ENCODE measurements at places on chromosomes 3 and 15.

DNA sequence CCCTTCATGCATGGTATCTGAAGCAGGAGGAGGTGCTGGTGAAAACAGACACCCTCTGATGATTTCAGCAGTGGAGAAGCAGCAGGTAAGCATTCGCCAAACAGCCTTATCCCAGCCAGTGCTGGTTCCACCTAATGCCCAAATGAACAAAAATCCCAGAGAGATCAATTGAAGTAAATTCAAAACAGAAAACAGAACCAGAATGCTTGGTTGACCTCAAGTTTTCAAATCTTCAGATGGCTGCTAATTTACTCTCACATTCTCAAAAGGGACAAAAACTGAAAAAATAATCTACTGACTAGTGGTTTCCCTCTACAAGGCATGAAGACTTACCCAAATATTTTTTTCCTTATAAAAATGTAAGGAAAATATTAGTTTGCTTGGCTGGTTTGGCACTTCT is 87.0 kb upstream of the MYO5C start:
- no peak for DNase-seq

DNA sequence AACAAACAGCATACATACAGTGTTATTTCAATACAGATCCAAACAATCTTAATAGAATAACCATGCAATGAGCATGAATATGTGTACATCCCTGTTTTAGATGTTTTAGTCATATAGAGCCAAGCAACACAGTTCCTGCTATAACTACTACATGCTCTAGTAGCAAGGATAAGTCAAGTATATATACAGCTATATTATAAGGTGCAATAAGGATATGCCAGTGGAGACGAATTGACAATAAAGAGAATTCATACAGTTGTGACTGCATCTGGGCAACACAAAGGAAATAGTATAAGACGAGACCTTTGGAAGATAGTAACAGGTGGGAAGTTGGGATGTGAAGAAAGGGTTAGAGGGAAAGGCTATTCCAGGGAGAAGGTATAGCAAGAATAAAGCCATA is 103.4 kb downstream of the TPRG1 start:
- DNase-seq = no peak

DNA sequence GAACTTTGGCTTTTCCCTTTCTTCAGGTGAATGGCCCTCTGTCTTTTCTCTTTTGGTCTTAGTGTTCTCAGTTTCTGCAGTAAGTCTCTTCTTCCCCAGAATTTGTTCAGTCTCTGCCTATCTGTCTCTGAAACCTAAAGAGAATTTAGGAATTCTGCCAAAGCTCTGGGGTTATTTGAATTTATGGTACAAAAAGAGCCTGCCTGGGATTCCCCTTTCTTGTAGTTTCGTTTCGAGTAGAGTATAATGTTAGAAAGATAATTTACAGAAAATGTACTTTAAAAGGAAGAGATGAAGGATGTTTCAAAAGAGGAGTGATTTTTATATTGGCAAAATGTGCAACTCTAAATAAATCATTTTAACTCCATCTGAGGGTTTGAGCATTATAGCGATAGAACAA is 247.4 kb upstream of the SATB1 start:
- DNase-seq = no peak

GRCh38 chr15:90078965-90079364 is 23.3 kb downstream of the IDH2 start:
- DNase-seq = peak; percentile 64

DNA sequence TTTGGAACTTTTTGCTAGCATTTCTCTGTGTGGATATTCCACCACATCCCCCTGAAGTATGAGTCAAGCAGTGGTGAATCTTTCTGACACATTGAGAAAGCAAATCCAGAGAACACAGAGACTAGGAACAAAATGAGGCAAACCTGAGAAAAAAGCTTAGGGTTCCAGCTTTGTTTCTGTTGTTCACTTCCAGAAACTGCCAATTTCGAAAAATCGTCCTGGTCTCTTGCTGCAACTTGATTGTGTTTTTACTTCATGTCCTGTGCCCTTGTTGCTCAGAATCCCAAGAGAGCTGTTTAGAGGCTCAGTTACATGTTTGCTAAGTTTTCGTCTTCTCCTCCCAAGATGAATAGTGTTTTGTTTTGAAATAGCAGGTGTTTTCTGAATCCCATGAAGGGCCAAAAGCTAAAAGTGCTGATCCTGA is 13.7 kb downstream of the MAP2K1 start:
- DNase-seq = peak; percentile 37

DNA sequence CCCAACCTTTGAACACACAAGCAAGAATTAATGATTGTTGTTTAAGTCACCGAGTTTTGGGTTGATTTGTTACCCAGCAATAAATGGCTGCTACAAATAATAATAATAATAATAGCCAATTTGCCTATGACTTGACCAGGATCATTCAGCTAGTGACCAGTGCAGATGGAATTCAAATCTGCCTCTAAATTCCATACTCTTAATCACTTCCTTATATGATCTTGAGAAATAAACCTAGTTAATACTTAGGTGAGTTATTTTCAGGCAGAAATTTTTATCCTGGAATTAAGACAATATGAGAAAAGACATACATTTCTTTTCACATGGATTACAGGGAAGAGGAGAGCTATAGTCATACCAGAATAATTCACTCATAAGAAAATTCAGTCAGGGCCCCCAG is 116.0 kb upstream of the GALNT15 start:
- DNase-seq = peak; percentile 63

DNA sequence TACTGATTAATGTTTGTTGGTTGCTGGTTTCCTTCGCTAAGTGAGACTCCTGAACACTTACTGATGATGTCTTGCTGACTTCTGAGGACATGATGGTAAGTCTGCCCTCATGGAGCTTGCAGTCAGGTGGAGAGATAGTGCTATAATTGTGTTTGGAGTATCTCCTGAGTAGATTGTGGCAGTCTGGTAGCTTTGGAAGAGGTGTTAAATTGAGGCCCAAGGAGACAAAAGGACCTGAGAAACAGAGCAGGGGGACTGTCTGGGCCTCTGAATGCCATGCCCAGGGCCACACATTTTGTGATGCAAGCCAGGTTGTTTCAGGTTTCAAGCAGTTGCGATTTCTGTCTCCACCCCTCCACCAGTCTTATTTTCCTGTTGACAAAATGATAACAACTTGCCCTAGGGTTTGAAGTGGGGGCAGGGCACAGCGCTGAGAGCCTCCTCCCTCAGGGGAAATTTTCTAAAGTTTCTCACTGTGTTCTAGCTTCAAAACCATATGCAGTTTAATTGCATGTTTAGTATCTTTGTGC is 16.7 kb downstream of the SMAD3 start:
- no peak for DNase-seq

GRCh38 chr3:180698760-180699270 is 19.5 kb upstream of the CCDC39 start:
- no peak for DNase-seq

DNA sequence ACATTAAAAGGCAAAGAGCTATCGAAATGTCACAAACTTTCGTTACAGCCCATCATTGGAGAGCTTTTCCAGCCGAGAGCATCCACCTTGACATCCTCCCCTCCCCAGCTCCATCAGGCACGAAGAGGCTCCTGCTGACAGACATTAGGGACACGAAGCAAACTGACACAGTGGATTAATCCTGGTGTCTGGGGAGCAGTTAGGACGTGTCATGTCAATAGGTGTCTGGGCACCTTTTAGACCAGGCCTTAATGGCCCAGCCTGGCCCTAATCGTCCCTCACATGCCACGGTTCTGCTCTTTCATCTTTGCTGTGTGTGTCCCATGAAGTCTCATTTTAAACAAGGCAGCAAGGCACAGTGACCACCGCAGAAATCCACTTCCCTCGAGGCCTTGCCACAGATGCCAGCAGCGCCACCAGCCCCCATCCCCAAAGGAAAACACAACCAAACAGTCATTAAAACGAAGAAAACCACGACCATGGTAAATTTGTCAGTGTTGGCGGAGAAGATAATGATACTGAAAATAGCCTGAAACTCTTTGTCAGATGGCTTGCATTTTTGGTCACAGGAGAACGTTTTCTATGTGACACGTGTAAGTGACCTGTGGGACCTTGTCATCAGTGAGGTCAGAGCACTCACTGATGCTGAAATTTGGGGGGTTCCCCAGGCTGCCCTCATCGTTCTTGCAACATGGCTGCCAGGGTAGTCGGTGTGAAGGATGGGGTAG is 16.3 kb upstream of the PCSK6 start:
- no peak for DNase-seq

- DNase-seq = no peak
These were observed 65.7 kb downstream of the RAD54L2 start for GRCh38 chr3:51604212-51604611.

DNA sequence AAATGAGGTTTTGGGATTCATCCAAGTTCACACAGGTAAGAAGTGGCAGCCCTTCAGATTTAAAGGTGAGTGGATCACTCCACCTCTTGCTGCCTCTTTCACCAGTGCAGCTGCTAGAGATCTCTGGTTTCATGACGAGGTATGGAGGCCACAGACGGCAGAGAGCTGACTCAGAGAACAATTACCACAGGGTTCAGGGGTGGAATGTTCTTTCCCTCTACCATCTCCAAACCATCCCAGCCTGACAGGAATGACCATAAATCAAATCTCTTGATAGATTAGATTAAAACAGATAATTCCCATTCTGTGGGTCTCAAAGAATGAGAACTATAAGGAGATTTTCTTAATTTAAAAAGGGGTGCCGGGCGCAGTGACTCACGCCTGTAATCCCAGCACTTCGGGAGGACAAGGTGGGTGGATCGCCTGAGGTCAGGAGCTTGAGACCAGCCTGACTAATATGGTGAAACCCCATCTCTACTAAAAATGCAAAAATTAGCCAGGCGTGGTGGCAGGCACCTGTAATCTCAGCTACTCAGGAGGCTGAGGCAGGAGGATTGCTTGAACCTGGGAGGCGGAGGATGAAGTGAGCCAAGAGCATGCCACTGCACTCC is 174.2 kb upstream of the ATP11B start:
- DNase-seq = peak; percentile 46

GRCh38 chr15:25057574-25057973 is 102.8 kb downstream of the SNRPN start:
- no peak for DNase-seq

GRCh38 chr3:133943639-133944141 is 48.0 kb upstream of the RAB6B start:
- peak; percentile 98 for DNase-seq

- no peak for DNase-seq
These were observed 96.6 kb upstream of the LIMD1 start for GRCh38 chr3:45497963-45498362.

GRCh38 chr3:196274585-196274984 is 12.9 kb downstream of the PCYT1A start:
- peak; percentile 53 for DNase-seq

- no peak for DNase-seq
These were observed 19.9 kb upstream of the LPP start for GRCh38 chr3:188134079-188134478.

DNA sequence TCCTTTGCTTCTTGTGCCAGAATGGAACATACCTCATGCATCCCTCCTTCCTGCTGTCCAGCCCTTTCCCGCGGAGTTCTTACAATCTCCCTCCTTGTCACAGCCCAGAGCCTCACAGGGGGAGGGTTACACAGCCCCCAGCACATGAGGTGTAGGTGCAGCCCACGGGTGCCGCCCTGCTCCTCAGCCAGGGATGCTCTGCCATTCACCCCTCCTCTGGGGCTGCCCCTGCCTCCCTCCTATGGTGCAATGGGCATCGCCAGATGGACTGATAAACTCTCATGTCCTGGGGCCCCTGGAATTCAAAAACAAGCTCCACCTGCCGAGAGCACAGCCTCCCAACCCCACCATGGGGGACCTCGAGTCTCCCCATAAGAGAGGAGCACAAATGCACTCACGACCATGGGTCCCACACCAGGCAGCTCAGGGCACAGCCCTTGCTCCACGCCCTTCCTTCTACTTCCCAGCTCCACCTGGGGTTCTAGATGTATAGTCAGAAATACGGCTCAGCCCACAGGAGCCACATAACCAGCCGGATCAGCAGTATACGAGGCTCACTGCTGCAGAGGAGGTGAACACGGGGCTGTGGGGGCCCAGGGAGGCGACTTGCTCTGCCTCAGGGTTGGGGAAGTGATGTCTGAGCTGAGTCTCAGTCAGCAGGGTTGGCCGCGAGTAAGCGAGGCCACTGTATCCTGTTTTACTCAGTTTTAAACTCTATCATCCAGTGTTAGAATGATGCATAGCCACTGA is 269.7 kb upstream of the LYSMD4 start:
- DNase-seq = no peak

- no peak for DNase-seq
These were observed 141.6 kb downstream of the EBLN2 start for GRCh38 chr3:73203101-73203500.

- DNase-seq = no peak
These were observed 58.3 kb downstream of the TMCC1 start for GRCh38 chr3:129835198-129835597.

DNA sequence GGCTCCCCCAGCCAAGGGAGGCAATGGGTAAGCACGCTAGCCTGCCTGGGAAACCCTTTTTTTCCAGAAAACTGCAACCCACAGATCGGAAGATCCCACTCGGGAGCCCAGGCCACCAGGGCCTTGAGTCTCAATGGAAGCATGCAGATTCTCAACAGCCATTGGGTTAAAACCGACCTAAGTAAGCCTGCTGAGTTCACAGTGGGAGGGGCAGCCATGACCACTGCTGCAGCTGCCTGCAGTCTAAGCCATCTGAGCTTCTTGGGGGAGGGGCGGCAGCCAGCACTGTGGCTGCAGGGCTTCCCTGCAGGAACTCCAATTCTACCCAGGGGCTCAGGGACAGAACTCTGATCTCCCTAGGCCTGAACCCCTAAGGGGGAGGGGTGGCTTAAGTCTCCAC is 82.0 kb downstream of the DPPA2 start:
- no peak for DNase-seq

DNA sequence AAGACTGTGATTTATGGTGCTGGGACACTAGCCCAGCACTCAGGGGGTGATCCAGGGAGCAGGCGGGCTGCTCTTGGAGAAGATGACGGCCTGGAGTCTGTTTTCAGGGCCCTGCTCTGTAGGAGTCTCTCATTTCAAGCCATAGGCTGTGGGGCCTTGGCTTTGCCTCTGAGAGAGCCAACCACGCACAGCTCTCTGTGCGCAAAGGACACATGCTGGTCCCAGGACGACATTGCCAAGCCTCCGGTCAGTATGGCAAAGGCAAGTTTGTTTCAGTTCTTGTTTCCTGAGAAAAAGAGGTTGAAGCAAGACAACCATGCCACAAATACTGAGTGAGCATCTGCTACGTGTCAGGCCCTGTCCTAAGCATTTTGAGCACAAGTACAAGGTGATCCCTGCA is 197.1 kb downstream of the EPHB1 start:
- DNase-seq = no peak

- DNase-seq = no peak
These were observed 30.0 kb downstream of the PAQR5 start for GRCh38 chr15:69328739-69329138.

DNA sequence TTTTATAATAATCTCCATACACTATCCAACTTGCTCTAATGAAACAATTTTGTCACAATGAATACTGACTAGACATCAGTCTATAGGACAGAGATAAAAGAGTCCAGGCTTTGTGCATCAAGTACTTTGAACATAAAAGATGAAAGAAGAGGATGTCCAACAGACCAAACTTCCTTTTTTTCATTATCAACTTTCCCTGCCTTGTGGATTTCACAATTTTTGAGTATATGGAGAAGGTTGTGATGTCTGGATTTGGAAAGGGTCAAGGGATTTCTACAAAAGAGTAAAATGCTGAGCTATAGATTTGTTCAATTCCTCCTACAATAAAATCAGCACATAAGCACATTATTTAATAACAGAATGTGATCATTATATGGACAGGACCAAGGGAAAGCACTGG is 25.7 kb downstream of the CD47 start:
- no peak for DNase-seq

- DNase-seq = no peak
These were observed 294.5 kb upstream of the LMCD1 start for GRCh38 chr3:8206971-8207617.

Measured in choroid plexus epithelial cell (primary cell).